ENCODE measurements at places on chromosomes 2 and 18.

- peak; percentile 51 for DNase-seq
Observed at GRCh38 chr18:6543330-6543908, 128.7 kb upstream of the L3MBTL4 start.

DNA sequence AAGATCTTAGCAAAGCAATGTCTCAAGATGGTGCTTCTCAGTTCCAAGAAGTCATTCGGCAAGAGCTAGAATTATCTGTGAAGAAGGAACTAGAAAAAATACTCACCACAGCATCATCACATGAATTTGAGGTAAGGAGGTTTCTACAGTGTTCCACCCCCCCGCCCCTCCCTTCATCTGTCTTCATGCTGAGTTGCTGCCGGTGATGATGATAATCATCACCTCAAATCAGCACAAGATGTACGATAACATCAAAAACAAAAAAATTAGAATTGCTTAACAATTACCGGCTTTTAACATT lies 14.6 kb downstream of the UGP2 start:
- no peak for DNase-seq

DNA sequence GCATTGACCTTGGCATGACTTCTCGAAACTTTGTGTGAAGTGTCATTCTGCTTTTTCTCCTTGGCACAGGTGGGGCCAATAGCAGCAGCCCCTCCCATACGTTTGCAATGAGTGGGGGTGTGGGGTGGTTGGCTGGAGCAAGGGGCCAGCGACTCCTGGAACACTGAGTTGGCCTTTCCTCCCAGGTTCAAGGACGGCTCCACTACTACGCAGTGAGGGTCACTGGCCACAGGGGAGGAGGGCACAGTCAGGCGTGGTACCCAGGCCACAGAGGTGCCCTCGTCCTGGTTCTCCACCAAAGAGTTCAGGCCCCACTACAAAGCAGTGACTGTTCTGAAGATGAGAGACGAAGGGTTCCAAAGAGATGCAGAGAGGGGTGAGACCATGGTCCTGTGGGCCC lies 70.6 kb upstream of the OTOS start:
- no peak for DNase-seq

- DNase-seq = no peak
Observed at GRCh38 chr2:118686346-118686745, 161.1 kb downstream of the EN1 start.

DNA sequence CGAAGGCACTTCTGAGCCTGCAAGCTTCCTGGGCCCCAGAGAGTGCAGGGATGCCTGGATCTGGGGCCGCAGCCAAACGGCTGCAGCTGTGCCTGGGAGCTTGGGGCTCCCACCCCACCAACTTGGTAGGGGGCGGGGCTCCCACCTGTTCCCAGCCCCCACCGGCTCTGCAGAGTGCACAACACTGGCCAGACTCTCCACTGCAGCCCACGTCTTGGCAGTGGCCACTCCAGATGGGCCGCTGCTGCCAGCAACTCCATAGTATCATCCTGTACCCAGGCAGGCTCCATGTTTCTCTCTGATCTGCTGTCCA lies 9.9 kb downstream of the DYSF start:
- DNase-seq = no peak

- DNase-seq = peak; percentile 21
Observed at GRCh38 chr2:202335791-202336467, 40.2 kb upstream of the BMPR2 start.

GRCh38 chr18:50751947-50752346 lies 67.9 kb downstream of the MRO start:
- no peak for DNase-seq

GRCh38 chr18:9608298-9608697 lies 6.1 kb downstream of the PPP4R1 start:
- DNase-seq = no peak

DNA sequence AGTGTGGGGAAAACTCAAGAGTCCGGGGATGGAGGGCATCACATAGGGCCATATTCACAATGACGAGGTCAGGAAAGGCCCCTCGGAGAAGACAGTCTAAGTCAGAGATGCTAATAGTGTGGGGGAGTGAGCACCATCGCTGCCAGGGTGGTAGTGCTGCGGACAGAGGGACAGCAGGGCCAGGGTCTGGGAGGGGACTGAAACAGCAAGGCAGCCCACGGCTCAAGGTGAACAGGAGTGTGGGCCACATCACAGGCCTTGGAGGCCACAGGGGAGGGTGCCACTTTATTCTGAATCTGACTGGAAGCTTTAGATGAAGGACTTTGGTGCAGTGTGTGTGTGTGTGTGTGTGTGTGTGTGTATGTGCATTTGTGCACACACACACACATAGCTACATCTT lies 130.9 kb upstream of the GLI2 start:
- no peak for DNase-seq

GRCh38 chr2:11621410-11621809 lies 48.6 kb downstream of the NTSR2 start:
- no peak for DNase-seq

- peak; percentile 35 for DNase-seq
Observed at GRCh38 chr2:38875227-38875575, 533 bp downstream of the DHX57 start.

- DNase-seq = no peak
Observed at GRCh38 chr2:36394804-36395203, 39.2 kb downstream of the CRIM1 start.

DNA sequence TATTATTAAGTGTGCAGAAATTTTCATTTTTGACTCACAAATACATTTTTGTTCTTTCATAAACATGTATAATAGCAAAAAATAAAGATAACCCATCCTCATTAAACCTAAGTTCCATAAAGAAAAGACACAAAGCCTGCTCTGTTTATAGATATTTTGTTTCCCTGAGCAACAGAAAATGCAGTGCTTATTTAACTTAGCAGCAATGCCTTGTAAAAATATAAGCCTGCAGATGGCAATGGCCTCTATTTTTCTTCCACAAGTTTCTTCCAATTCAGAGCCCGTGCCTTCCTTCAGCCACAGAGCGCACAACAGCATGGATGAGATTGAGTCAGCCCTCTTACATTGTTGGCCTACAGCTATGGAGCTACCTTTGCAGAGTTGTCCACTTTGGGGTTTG lies 43.6 kb downstream of the PKP4 start:
- DNase-seq = no peak

- no peak for DNase-seq
Observed at GRCh38 chr18:2920546-2921343, 73.9 kb downstream of the EMILIN2 start.

DNA sequence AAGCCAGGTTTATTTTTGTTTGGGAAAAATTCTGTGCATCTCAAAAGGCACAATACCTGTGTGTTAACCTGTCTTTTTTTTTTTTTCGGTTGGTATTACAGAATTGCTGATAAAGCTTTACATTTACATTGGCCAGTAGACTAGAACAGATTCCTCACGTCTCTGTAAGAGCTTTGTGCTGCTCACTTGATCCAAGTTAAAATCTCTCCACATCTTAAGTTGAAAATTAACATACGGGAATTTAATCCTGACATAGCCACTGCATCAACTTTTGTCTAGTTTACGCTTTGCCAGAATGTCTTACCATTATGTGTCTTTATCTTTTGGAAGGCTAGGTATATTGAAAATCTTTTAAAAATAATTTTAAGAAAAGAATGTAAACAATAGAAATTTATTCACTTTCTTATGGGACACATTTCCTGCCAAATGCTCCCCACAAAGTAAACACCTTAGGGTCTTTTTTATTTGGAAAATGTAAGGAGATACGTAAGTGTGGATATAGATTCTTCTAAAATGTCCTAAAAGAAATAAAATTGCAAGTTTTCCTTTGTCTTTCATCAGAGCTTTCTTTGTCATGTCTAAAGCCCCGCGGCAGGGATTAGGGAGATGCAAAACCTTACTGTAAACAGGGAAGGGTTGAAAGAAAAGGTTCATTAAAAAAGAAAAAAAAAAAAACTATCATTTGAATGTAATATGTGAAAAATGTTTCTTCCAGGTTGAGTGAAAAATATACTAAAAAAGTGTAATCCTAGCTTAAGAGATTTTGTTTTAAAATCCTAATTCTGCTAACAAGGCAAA lies 912.8 kb downstream of the NRXN1 start:
- no peak for DNase-seq

DNA sequence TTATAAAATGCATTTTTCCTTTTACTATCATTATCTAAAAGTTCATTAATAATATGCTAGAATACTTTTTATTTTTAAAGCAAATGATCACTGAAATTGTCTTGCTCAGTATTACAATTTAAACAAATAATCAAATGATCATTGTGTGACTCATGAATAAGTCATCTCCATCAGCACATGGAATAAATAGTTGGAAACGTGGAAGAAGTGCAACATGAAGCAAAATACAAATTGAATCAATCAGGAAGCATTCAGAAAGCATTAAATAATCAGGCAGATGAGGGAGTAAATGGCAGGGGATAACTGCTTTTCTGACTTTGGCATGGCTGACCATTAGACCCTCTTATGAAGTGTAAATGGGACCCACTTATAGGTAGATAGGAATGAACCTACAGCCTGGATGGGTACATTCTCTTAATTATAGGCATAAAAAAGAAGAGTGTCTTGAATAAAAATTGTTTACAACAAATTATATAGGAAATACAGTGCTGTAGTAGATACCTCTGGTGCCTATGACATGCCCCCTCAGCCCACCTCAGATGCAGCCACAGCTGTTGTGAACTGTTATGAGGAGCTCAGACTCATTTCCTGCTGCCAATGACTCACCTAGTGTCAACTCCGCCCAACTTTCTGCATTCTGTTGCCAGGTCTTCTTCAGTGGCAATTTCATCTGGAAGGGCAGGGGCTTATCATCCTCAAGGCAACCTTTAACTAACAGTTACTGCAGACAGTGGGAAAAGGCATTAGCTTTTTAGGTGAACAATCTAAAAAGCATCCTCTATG lies 936.0 kb downstream of the TRIB2 start:
- peak; percentile 54 for DNase-seq

GRCh38 chr18:23330423-23330822 lies 122.7 kb upstream of the RIOK3 start:
- no peak for DNase-seq

- no peak for DNase-seq
Observed at GRCh38 chr2:121429119-121429903, 101.4 kb upstream of the RNU4ATAC start.

GRCh38 chr2:173415431-173416381 lies 61.0 kb downstream of the CDCA7 start:
- DNase-seq = no peak

DNA sequence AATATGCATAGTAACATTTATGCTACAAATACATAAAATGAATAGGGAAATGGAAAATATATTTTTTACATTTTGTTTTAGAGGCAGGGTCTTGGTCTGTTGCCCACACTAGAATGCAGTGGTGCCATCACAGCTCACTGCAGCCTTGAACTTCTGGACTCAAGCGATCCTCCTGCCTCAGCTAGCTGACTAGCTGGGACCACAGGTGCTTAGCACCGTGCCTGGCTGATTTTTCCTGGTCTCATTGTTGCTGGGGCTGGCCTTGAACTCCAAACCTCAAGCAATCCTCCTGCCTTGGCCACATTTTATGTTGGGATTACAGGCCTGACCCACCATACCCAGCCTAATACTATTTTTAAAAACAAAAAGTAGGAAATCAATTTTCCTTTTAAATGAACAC lies 33.2 kb downstream of the XPO1 start:
- no peak for DNase-seq

DNA sequence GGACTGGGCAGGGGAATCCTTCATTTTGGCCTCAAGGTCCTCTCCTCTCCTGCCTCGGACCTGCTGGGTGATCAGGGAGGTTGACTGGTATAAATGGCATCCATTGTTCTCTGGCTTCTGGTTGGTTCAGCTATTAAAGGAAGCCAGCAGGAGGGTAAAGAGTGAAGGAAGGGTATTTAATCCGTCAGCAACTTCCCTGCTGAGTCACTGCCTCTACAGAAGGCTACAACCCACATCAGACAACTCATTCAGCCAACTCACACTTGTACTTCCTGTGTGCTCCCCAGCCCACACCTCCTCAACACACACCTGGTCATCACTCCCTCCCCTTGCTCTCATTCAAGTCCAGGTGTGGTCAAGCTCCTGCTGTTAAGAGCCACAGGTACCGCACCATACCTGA lies 68.3 kb upstream of the MRPS9 start:
- peak; percentile 45 for DNase-seq

DNA sequence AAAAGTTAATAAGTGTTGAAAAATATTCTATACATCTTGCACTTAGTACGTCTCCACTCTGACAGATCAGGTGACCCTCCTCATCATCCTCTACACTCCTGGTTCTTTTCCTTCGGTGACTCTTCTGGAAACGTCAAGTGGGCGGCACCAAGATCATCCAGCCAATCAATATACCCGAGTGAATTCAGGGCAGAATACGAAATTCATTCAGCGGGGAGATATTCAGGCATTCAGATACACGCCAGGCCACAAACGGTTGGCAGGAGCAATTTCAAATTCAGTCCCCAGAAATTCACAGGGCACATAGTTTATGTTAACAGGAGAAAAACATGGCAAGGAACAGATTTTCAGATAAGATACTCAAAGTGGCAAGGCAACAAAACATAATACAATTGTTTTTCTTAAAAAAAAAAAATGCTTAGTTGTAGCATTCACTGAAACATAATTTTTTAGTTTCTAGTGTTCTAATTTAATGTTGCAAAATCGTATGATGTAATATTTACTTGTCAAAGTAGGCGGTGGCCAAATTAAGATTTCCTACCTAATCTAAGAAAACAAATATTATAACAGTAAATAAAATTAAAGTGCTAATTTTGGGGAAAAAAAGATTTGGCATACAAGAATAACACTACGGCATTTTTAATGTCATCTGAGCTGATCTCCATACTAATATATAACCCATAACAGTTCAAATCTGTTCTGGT lies 4.2 kb downstream of the CLK1 start:
- DNase-seq = no peak

- no peak for DNase-seq
Observed at GRCh38 chr18:10210057-10210633, 244.3 kb upstream of the APCDD1 start.

DNA sequence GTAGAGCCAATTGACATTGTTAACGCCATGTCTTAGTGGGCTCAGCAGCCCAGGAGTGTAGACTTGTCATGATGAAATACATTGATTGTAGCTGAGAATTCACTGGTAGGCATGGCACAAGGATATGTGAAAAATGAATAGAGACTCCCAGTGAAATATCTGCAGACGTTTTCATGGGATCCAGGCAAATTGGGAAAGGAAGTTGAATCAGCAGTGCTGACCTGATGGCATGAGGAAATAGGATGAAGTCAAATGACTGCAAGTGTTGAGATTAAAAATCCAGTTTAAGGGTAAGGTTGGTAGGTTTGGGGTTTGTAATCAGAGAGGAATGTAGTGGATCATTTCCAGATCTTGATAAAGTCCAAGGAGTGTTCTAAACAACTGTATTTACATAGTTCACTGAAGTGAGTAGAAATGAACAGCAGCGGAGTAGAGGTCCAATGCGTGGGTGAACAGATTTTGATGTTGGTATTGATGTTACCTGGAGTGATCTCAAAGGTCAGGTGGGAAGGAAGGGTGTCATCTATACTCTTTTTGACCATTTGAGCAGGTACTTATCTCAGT lies 24.6 kb downstream of the INSIG2 start:
- peak; percentile 50 for DNase-seq

- no peak for DNase-seq
Observed at GRCh38 chr2:165778653-165779451, 15.2 kb downstream of the GALNT3 start.

- DNase-seq = no peak
Observed at GRCh38 chr18:39685303-39685902, 2119.8 kb upstream of the CELF4 start.

All from RKO (cell line).